Left ventricle myocardium inferior (tissue), 1 donor: ENCODE measurements at places on chromosomes 13 and 19. TPM values are rescaled to one million over a fixed set of nuclear protein-coding genes. Genes with fewer than 3 reads are reported as not detected.

Gene HSPB6
- total RNA-seq = 899 TPM

Gene KRI1
- total RNA-seq = 10.2 TPM

Gene TMEM86B
- 2.1 TPM for total RNA-seq

Gene CYP2A6
- not detected for total RNA-seq

Gene ATP4B
- not detected for total RNA-seq

GRCh38 chr19:45515081-45515624 is 7.9 kb downstream of the VASP start:
- peaks cover 26% of the 10 kb centered on the region for H3K36me3 ChIP-seq
- H3K27ac ChIP-seq = peak overlapping the region; percentile 85
- peak; percentile 58 for DNase-seq
- H3K27me3 ChIP-seq = no peaks in the 10 kb centered on the region
- peaks cover 66% of the 10 kb centered on the region for H3K4me1 ChIP-seq

- DNase-seq = no peak
- no peak overlapping the region for H3K4me3 ChIP-seq
- no peak overlapping the region for H3K27ac ChIP-seq
- no peaks in the 10 kb centered on the region for H3K36me3 ChIP-seq
Measured at GRCh38 chr13:51887468-51887867, 25.7 kb downstream of the CCDC70 start.

- no peak for DNase-seq
- H3K27ac ChIP-seq = no peak overlapping the region
- H3K4me1 ChIP-seq = no peaks in the 10 kb centered on the region
- no peaks in the 10 kb centered on the region for H3K36me3 ChIP-seq
Measured at GRCh38 chr13:72290962-72291681, 424.1 kb upstream of the DACH1 start.

- H3K27me3 ChIP-seq = no peaks in the 10 kb centered on the region
- peak overlapping the region; percentile 68 for H3K27ac ChIP-seq
- peaks cover 64% of the 10 kb centered on the region for H3K36me3 ChIP-seq
- H3K4me3 ChIP-seq = no peak overlapping the region
- peaks cover 59% of the 10 kb centered on the region for H3K4me1 ChIP-seq
- no peak for DNase-seq
Measured at GRCh38 chr19:4051175-4052101, 15.3 kb downstream of the ZBTB7A start.

DNA sequence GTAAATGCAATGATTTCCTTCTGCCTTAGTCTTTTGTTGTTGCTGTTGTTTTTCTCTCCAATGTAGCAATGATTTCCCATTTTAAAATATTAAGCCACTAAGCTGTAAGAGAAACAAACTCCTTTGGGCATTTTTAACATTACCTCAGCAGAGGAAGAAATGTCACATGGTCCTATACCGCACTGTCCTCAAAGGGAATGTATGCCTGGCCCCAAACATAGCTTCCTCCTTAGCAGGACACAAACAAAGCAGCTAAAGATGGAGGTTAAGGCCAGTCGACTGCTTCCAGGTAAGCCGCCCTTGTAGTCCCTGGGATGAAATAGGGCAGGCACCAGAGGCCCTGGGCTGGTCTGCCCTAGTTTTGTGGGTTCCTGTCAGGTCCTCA is 249.0 kb downstream of the TSHZ3 start:
- H3K27me3 ChIP-seq = peaks cover 15% of the 10 kb centered on the region
- no peak for DNase-seq
- no peak overlapping the region for H3K27ac ChIP-seq
- no peak overlapping the region for H3K4me3 ChIP-seq

- H3K4me3 ChIP-seq = no peak overlapping the region
- peaks cover 16% of the 10 kb centered on the region for H3K27me3 ChIP-seq
- no peaks in the 10 kb centered on the region for H3K36me3 ChIP-seq
- H3K27ac ChIP-seq = no peak overlapping the region
- no peak for DNase-seq
Measured at GRCh38 chr13:51148952-51149573, 38.0 kb upstream of the C13orf42 start.

DNA sequence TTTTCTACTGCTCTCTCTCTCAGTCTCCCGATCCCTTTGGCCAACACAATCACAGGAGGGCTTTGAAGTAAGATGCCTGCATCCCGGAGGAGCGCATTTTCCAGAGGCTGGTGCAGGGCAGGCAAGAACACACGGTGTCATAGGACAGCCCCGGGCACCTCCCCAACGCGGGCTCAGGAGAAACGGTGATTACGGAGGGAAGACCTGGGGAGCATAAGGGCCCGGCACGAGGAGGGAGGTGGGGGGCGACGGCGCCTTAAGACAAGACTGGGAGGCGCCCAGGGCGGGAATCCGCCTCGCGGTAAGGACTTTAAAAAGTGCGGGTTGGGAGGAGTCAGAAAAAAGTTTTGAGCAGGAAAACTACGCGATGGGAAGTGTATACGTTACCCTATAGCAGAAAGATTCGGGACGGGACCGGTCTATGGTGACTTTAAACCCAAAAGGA is 18.7 kb upstream of the ZNF888 start:
- H3K4me3 ChIP-seq = peak overlapping the region; percentile 90
- DNase-seq = peak; percentile 27
- H3K4me1 ChIP-seq = peaks cover 26% of the 10 kb centered on the region
- no peaks in the 10 kb centered on the region for H3K36me3 ChIP-seq
- no peaks in the 10 kb centered on the region for H3K27me3 ChIP-seq
- H3K27ac ChIP-seq = peak overlapping the region; percentile 87

DNA sequence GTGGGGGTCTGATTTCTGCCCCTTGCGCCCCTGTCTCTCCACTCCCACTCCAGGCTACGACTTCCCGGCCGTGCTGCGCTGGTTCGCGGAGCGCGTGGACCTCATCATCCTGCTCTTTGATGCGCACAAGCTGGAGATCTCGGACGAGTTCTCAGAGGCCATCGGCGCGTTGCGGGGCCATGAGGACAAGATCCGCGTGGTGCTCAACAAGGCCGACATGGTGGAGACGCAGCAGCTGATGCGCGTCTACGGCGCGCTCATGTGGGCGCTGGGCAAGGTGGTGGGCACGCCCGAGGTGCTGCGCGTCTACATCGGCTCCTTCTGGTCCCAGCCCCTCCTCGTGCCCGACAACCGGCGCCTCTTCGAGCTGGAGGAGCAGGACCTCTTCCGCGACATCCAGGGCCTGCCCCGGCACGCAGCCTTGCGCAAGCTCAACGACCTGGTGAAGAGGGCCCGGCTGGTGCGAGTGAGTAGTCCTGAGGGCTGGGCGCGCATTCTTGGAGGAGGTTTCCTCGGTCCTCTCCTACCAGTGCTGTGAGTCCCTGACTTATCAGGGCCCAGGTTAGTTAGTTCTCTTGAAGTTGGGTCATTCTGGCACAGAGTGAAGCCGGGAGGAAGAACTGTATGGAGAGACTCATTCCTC is 12.7 kb downstream of the EHD2 start:
- peak overlapping the region; percentile 42 for H3K27ac ChIP-seq
- peaks cover 56% of the 10 kb centered on the region for H3K27me3 ChIP-seq
- H3K4me3 ChIP-seq = no peak overlapping the region
- DNase-seq = no peak
- peaks cover 88% of the 10 kb centered on the region for H3K4me1 ChIP-seq

DNA sequence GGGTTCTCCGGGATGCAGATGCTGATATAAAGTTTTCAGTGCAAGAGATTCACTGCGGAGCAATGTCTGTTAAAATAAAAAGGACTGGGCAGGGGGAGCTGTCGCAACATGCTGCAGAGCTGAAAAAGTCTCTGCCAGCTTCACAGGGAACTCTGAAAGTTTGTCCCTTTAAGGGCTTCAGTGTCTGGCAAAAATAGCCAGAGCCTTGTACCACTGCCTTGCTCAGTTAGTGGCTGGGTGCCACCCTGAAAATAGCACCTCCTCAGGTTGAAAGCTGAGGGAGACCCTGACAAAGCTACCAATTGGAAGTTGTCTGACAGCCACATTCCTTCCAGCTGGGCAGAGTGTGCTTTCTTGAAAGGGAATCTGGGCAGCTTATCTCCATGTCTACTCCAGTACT is 3.0 kb upstream of the NDFIP2 start:
- H3K4me3 ChIP-seq = no peak overlapping the region
- DNase-seq = peak; percentile 53
- H3K36me3 ChIP-seq = no peaks in the 10 kb centered on the region
- H3K4me1 ChIP-seq = peaks cover 34% of the 10 kb centered on the region
- H3K27ac ChIP-seq = peak overlapping the region; percentile 61

DNA sequence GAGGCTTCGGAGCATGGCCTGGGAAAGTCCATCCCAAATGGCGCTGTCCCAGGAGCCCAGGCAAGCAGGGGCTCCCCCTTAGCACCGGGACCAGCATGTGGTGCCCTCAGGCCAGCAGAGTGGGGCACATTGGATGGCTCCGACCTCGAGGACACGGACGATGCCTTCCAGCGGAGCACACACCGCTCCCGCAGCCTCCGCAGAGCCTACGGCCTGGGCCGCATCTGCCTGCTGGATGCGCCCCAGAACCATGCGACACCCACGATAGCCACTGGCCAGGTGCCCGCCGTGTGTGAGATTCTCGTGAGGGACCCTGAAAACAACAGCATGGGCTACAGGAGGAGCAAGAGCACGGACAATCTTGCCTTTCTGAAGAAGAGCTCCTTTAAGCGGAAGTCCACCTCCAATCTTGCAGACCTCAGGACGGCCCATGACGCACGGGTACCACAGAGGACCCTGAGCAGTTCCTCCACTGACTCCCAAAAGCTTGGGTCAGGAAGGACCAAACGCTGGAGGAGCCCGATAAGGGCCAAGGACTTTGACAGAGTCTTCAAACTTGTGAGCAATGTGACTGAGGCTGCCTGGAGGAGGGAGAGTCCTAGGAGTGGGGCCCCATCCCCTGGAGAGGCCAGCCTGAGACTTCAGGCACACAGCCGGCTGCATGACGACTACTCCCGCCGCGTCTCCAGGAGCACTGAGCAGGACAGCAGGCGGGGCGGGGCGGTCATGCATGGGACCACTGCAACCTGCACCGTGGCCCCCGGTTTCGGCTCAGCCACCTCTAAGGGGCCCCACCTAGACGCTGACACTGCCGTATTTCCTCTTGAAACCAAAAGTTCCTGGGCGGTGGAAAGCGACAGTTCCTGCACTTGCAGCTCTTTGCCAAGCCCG is 63.1 kb downstream of the SPATA13 start:
- peak overlapping the region; percentile 69 for H3K27ac ChIP-seq
- H3K4me1 ChIP-seq = peaks cover 42% of the 10 kb centered on the region
- no peaks in the 10 kb centered on the region for H3K27me3 ChIP-seq
- peak overlapping the region; percentile 33 for H3K4me3 ChIP-seq
